Ecto neural progenitor cell (in vitro differentiated cells): ENCODE measurements at places on chromosomes 3 and 15.

- DNase-seq = no peak
Measured at GRCh38 chr3:43018246-43018645, 39.1 kb downstream of the GASK1A start.

DNA sequence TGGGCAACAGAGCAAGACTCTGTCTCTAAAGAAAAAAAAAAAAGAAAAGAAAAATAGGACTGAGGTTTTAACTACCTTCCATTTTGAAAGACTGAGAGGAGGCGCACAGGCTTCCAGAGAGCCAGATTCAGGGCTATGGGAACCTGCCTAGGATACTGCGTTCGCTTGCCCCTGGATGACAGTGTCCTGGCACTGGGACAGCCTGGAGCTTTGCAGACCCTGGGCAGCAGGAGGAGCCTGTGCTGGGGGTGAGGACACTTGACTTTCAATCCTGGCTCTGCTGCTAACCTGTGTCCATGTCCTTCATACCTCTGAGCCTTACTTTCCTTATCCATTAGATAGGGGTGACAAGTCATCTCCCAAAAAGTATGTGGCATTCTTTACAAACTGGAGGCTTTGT lies 31.2 kb downstream of the CD276 start:
- DNase-seq = no peak

GRCh38 chr15:63088533-63089245 lies 33.0 kb upstream of the LACTB start:
- no peak for DNase-seq

DNA sequence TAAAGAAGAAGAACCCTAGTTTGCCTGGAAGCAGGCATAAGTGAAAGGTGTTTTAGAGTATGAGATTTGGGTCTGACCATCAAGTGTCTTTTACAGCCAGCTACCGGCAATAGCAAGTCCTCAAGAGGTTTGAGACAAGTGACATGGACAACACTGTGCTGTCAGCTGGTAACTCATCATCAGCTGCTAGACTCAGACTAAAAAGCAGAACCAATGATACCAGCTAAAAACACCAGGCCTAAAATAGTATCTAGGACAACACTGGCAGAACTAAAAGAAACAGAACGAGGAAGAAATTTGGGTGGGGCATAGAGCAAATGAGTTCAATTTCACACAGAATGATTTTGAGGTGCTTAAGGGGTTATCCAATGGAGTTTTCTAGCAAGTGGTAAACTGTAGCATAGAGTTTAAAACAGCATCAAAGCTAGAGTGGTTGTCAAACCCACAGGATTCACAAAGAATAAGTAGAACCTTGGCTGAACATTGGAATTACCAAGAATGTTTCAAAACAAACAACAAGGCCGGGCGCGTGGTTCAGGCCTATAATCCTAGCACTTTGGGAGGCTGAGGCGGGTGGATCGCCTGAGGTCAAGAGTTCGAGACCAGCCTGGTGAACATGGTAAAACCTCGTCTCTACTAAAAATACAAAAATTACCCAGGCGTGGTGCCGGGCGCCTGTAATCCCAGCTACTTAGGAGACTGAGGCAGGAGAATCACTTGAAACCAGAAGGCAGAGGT lies 3.9 kb downstream of the CIAO2A start:
- DNase-seq = no peak

- DNase-seq = no peak
Measured at GRCh38 chr3:169054471-169054870, 609.0 kb downstream of the MECOM start.

GRCh38 chr3:191414732-191415131 lies 46.2 kb upstream of the PYDC2 start:
- DNase-seq = no peak

- DNase-seq = no peak
Measured at GRCh38 chr15:71755092-71755970, 55.0 kb upstream of the NR2E3 start.
